ENCODE measurements at places on chromosomes 7 and 10.

- no peak for DNase-seq
These were observed 39.8 kb downstream of the ATOH7 start for GRCh38 chr10:68192113-68192512.

GRCh38 chr10:127971963-127972615, 65.2 kb downstream of the PTPRE start:
- DNase-seq: no peak

DNA sequence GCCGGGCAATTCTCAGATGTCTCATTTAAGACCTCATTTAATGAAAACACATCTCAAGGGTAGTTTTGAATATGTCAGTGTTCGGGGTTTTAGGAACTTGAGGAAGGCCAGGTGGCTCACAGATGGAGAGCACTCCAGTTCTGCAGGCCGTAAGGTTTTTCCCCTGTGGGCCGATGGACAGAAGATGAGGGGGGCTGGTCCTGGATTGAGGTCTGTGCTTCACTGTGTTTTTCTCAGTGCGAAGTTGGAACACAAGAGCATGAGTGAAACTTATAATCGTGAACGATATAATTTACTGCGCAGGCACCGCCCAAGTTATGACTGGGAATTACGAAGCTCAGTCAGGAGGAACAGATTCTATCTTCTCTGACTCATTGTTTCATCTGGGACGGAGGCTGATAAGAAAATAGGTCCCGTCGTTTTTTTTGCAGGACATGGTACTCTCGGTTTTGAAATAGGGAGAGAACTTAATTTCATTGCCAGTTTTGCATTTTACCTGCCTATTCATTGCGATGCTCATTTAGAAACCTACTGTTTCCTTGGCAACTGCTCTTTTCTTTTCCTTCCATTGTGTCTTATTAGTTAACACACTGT, 591.0 kb upstream of the PFKP start:
- no peak for DNase-seq

DNA sequence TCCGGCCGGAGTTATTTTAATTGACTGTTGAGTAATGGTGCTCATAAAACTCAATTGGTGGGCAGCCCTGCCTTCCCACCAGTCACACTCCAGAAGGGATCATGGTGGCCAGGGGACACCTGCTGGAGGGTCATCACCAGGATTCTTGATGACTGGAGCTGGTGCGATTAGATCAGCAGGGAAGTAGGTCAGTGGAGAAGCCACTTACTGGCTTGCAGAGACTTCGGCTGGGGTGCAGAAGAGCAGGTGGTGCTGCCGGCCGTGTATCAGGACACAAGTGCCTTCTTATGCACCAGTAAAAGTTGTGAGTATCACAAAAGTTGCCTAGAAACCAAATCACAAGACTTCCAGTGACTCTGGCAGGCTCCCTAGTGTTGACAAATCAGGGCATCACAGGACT, 82.6 kb upstream of the CHCHD3 start:
- DNase-seq: no peak

DNA sequence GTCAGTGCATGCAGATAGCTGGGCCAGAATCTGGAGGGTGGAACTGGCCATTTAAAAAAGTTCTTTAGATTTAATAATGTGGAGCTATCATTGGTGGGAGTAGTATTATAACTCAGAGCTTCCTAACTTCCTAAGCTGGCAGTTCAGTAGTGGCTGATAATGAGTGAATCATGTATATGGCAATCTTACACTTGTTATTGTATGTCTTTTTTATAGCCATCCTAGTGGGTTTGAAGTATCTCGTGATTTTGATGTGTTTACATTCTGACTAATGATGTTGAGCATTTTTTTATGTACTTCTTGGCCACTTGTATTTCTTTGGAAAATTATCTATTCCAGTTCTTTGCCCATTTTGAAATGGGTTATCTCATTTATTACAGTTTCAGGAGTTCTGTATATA, 15.4 kb downstream of the TFAM start:
- DNase-seq: no peak

- DNase-seq: no peak
These were observed 6.1 kb downstream of the LRRTM3 start for GRCh38 chr10:66931949-66932343.

DNA sequence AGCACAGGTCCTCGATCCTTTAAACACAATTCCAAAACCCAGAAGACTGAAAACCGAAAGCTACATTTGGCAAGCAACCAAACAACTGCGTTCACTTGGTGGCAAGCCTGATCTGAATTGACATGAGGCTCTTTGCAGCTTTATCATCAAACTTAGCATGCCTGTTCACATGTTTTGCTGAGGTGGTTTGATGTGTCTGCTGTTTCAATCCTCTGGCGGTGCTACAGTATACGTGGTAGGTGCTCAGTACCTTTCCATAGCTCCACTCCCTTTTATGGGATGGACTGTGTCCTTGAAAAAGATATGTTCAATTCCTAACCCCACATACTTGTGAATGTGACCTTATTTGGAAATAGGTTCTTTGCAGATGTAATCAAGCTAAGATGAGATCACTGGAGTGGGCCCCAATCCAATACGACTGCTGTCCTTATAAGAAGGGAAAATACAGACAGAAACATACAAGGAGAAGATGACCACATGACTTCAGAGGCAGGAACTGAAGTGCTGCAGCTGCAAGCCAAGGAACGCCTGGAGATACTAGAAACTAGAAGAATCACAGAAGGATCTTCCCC, 33.4 kb downstream of the CCDC6 start:
- DNase-seq: no peak

GRCh38 chr10:110137142-110137545, 70.3 kb upstream of the MXI1 start:
- no peak for DNase-seq

Data from stimulated activated CD4-positive, alpha-beta T cell treated with anti-CD3 and anti-CD28 coated beads, Interleukin-2, amount 100 ng/mL, for 48 hours (primary cell).